Hippocampal formation (tissue), 2 donors: ENCODE measurements at places on chromosomes 2 and 18.

GRCh38 chr2:105858868-105859693 is 114.4 kb downstream of the NCK2 start:
- DNase-seq: no peak

- no peak for DNase-seq
Measured at GRCh38 chr2:28336264-28336980, 56.2 kb upstream of the FOSL2 start.

DNA sequence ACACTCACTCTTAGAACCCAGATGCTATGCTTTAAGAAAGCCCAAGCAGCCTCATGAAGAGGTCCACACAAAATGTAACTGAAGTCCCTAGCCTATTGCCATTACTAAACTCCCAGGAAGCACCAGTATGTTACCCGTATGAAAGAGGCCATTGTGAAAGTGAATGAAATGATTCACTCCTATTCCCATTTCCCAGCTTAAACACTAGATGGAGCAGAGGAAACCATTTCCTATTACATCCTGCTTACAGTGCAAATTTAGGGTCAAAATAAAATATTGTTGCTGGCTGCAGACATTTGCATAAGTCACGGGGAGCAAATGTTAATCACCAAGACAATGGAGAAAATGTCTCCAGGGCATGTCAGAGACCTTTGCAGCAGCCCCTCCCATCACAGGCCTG is 989.7 kb upstream of the CRIM1 start:
- no peak for DNase-seq

GRCh38 chr2:105438104-105438929 is 39.5 kb upstream of the FHL2 start:
- DNase-seq: no peak

DNA sequence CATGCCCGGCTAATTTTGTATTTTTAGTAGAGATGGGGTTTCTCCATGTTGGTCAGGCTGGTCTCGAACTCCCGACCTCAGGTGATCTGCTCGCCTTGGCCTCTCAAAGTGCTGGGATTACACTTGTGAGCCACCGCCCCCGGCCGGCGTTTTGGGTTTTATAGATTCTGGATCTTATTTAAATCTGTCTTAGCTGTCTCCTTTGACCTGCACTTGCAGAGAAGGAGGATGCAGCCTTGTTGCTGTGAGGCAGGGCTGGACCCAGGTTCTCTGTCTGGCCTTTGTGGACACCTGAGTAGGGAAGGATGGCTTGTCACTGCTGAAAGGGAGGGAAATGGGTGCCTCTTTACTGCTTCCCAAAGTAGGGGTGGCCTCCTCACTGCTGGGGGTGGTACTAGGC is 83.0 kb upstream of the HS6ST1 start:
- DNase-seq: no peak

DNA sequence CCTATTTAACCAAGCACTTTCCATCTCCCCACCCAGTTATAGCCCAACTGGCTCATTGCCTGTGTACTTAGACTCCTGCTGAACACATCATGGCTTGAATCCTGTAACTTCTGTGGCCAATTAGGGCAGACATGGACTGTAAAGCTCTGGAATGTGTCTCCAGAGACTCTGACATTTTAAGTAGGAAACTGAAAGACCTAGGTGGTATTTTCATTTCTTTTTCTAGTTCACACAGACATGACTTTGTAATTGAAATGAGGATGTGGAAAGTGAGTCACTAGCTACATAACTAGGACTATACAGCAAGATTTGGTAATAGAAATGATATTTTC is 12.2 kb downstream of the DOK1 start:
- DNase-seq: no peak

DNA sequence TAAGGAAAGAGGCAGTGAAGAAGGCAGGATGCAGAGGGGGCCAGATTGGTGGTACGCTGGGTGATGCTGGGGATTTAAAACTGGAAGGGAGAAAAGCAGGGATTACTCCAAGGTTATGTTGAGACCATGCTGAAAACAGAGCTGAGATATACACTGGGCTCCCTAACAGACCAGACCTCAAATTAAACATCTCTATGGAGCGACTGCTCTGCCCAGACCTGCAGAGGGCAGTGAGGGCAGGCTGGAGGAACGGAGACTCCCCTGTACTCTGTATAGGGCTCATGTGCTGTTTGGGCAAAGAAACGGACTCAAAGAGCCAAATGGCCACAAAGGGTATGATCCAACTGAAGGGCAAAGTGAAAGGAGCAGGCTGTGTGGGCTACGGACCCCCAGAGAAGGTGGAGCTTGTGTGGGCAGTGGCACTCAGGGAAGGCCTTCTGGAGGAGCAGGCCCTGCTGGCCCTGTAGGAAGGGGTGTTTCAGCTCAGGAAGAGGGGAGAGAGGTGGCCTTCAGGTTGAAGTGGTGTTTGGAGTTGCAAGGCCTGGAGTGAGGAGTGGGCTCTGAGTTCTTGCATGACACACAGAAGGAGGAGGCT is 4.8 kb upstream of the CELF4 start:
- no peak for DNase-seq

DNA sequence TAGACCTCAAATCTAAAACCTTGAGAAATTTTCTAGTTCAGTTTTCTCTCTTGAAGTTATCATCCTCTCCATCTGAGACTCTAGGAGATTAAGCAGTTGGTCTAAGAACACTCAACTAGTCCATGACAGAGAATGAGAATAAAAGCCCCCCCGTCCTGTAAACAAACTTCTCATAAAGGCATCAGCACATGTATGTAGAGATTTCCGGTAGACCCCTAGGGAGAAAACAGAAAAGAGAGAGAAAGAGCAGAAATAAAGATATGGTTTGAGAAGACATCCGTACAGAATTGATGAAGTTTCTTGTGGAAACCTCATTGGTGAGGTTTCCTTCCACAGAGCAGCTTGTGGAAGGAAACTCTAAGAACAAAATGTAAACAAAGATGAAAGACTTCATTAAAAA is 3.2 kb upstream of the GPR155 start:
- DNase-seq: no peak

DNA sequence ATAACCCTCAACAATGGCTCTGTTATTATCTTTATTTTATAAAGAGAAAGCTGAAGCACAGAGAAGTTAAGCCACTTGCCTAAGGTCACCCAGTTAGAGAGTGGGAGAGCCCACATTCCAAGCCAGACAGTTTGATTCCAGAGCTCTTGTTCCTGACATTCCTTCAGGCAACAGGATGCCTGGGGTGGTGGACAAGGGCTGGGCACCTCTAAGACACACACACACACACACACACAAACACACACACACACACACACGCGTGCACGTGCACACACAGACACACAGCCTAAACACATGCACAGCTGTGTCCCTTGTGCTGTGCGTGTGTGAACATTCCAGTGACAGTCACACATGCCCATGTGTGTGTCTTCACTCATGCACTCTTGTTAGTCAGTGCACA is 26.4 kb downstream of the CELF4 start:
- no peak for DNase-seq

GRCh38 chr2:237652181-237652580 is 24.8 kb downstream of the LRRFIP1 start:
- no peak for DNase-seq
